ENCODE measurements at places on chromosomes 13 and 19.
A peak's percentile ranks its signal among the peaks of the same experiment; 100 is the strongest.

GRCh38 chr13:77387607-77388200, 60.8 kb upstream of the MYCBP2 start:
- no peak for DNase-seq

- no peak for DNase-seq
Measured at GRCh38 chr19:4173479-4174212, 8.7 kb downstream of the SIRT6 start.

GRCh38 chr13:45333251-45333976, 7.6 kb downstream of the TPT1 start:
- DNase-seq, result no peak

DNA sequence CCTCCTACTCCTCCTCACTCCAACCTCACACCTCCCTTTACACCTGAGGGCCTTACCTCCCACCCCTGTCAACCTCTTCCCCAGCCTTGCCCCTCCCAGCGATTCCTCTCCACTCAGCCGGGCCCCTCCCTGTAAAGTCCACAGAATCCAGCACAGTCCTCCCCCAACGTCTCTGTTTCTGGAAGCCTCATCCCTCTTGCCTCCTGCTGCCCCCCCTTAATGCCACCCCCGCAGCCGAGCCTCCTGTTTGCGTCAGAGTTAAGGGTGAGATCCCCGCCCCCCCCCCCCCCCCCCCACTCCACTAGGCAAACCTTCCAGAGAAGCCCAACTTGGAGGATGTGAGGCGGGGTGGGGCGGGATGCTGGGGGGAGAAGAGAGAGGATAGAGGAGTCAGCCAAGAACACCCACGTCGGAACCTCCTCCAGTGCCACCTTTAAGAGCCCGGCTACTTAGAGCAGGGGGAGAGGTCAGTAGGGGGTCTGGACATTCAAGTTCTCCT, 2.1 kb downstream of the UNC13A start:
- DNase-seq, result no peak

DNA sequence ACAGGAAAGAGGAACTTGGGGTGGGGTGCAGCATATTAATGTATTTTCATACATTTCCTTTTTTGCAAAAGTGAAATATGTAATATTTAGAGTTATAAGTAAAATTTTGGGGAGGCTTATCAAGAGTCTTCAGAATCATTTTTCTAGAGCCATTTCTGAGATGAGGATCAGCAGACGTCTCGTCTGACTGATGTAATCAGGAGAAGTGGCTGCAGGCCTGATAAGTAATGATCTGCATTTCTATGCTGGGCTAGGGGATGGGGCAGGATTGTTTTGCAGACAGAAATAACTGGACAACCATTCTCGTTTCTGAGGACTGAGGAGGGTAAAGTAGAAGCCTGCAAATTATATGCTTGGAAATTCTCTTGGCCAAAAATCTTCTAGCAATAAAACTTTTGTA, 89.2 kb upstream of the ARGLU1 start:
- DNase-seq, result no peak

DNA sequence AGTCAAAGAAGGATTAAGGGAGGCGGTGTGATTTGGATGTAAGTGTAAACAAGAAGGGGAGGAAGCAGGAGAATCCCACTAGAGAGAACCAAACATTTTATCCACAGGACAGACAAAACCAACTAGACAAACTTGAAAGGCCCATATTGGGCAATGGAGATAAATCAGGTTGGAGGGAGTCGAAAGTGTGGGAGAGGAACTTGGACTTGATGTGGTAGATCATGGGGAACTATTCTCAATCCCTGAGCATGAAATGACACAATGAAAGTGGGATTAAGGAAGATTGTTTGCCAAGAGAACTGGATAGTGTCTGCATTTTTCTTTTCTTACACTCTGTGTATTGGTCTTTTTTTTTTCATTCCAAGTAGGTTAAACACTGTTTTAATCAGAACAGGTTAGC, 17.9 kb downstream of the GPR183 start:
- DNase-seq, result no peak

DNA sequence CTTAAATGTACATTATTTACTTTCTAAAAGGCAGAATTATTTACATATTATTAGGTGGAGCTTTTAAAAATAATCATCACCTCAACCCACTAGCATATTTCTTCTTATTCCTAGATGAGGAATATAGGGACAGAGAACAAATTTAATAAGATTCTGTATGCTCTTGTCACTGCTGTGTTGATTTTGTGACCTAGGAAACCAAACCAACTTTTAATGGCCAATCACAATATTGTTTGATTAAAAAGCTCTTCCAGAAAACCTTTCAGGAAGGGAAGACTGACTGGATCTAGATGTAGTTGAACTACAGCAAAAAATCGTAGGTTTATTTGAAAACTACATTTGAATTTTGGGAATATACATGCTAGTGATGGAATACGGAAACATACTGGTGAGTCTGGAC, 91.8 kb upstream of the RAP2A start:
- no peak for DNase-seq

- no peak for DNase-seq
Measured at GRCh38 chr13:95605448-95606125, 38.9 kb downstream of the DZIP1 start.

- no peak for DNase-seq
Measured at GRCh38 chr13:43422116-43422515, 364.7 kb downstream of the ENOX1 start.

DNA sequence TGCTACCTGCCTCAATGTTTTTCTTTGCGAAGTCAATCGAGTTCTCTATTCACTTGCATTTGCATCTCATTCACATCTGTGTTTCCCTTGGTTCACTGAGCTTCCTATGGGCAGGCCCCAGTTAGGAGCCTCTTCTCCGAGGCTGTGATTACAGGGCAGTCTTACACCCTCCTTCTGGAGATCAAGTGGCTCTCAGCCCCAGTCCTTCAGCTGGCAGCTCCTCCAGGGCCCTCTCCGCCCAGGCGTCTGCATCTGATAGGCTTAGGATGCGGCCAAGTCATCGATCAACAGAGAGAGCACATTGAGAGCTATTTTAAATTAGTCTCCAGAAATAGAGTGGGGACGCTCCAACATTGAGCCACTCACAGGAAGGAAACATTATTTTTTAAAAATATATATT, 44.2 kb downstream of the MBNL2 start:
- no peak for DNase-seq

DNA sequence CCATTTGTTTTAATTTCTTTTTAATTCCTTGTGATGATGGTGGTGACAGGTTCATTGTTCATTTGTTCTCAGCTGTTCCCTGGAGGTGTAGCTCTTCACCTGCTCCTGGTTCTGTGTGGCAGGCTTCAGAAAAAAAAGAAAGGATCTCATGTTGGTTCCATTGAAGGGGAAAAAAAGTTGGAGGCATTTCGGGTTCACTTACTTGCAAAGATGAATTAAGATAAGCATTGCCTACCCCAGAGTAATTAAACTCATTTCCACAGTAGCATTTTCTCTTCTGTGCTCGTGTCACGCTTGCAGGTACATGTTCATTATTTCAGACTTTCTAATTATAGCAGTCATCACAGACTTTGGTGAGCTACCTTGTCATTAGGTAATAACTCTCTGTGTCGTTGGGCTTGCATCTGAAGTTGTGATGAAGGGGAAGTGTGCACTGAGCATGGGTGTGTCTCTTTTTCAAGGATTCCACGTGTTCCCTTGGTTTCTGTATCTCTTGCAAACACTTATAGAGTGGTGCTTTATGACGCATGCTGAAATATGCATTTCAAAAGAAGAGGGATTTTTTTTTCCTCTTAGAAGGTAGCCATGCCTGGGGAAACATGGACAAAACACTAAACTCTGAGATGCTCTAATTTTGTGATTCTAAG, 69.1 kb downstream of the MTUS2 start:
- no peak for DNase-seq

GRCh38 chr19:46614114-46614722, 10.7 kb downstream of the PTGIR start:
- DNase-seq, result peak; percentile 74

Data from stimulated activated CD4-positive, alpha-beta T cell treated with anti-CD3 and anti-CD28 coated beads, Interleukin-15, amount 100 ng/mL, for 1 hour (primary cell).